Renal cortical epithelial cell (primary cell): ENCODE measurements at places on chromosomes 7 and 10. TPM values are rescaled to one million over a fixed set of nuclear protein-coding genes. Genes with fewer than 3 reads are reported as not detected.

DNA sequence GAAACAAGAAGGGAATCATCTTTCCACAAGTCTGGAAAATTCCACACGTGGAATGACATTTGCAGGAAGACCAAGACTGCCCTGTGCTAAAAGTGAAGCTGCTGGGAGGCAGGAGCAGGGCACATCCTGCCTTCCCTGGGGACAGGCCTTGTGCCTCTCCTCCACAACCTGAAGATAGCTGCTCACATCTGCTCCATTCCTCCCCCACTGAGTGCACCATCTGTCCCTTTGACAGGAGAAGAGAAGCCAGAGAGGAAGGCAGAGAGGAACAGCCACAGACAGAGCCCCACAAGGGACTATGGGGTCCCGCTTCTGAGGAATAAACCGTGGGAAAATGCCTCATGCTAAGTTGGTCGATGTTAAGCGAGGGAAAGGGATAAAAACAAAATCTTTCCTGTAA, 15.9 kb upstream of the FAM171A1 start:
- DNase-seq: no peak

- DNase-seq: peak; percentile 16
Measured at GRCh38 chr7:105269397-105269796, 119.3 kb downstream of the SRPK2 start.

DNA sequence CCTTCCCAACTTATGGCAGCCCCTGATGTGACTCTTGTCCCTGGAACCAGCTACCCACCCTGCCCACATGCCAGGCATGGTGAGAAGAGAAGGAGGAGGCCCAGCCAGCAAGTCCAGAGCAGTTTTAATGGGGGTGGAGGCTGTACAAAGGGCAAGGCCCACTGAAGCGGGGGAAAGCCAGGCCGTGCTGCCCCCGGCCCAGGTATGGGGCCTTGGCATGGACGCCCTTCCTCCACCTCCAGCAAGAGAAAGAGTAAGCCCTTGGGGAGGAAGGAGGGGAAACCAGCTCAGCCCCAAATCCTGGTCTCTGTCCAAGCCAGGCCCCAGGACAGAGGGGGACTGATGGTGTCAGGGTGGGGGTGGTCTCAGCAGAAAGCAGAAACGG, 7.0 kb downstream of the NFKB2 start:
- DNase-seq: no peak

IDI2 gene
- not detected in 2 replicates for total RNA-seq

DNA sequence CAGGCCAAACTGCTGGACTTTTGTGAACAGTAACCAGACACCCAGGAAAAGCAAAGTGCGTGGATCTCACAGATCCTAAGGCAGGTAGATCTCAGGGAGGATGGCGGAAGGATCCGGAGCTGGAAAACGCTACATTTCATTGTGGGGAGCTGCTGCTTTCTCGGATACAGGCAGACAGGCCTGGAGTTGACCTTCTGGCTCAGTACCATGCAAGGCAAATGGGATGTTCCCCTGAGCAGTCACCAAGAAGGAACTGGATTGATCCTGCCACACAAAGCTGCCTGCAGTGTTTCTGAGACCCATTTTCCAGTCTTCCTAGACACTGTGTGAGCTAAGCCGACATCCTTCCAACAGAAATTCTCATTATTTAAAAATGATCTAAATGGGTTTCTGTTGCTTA, 65.5 kb downstream of the ZRANB1 start:
- DNase-seq: no peak

DNA sequence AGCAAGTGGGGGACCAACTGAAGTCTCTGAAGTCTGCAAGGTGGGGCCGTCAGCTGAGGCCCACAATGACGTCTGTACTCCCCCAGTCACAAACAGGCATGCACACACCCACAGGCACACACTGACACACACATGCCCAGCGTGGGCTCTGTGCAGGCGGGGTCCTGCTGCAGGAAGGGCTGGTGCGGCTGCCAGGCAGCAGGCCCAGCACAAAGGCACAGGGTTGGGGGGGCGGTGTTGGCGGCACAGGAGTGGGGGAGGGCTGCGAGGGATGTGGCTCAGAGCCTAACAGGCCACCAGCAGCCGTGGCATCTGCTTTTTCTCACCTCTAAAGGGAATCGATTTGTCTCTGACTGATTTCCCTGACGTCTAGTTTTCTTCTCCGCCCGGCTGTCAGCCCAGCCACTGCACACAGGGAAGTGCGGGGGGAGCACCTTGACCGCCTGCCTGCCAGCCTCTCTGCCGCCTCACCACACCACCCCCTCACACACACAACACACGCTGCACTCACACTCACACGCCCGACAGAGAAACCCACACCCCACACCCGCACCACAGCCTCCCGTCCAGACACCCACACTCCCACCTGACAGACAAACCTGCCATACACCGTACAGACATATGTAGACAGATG, 43.5 kb upstream of the ZMIZ1 start:
- DNase-seq: no peak

GRCh38 chr10:22931948-22932347, 4.1 kb downstream of the ARMC3 start:
- peak; percentile 71 for DNase-seq
